Lung microvascular endothelial cell (primary cell): ENCODE measurements at places on chromosomes 3 and 15. TPM values are rescaled to one million over a fixed set of nuclear protein-coding genes. Genes with fewer than 3 reads are reported as not detected.
A peak's percentile ranks its signal among the peaks of the same experiment; 100 is the strongest.

- DNase-seq = no peak
Measured at GRCh38 chr3:63611382-63611781, 41.1 kb upstream of the SNTN start.

LOXL1 gene
- total RNA-seq = 0.20 and 1.1 TPM in 2 replicates

DNA sequence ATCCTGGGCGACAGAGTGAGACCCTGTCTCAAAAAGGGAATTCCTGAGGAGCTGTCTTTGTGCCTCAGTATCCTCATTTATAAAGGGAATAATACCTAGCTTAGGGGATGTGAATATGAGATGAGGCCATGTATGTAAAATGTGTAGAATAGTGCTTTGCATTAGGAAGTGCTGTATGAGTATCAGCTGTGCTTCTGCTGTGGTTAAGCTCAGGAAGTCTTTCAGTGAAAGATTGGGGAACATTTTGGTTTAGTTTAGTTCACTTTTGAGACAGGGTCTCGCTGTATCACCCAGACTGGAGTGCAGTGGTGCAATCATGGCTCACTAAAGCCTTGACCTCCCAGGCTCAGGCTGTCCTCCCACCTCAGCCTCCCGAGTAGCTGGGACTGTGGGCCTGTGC lies 10.6 kb downstream of the THUMPD3 start:
- DNase-seq = no peak

DNA sequence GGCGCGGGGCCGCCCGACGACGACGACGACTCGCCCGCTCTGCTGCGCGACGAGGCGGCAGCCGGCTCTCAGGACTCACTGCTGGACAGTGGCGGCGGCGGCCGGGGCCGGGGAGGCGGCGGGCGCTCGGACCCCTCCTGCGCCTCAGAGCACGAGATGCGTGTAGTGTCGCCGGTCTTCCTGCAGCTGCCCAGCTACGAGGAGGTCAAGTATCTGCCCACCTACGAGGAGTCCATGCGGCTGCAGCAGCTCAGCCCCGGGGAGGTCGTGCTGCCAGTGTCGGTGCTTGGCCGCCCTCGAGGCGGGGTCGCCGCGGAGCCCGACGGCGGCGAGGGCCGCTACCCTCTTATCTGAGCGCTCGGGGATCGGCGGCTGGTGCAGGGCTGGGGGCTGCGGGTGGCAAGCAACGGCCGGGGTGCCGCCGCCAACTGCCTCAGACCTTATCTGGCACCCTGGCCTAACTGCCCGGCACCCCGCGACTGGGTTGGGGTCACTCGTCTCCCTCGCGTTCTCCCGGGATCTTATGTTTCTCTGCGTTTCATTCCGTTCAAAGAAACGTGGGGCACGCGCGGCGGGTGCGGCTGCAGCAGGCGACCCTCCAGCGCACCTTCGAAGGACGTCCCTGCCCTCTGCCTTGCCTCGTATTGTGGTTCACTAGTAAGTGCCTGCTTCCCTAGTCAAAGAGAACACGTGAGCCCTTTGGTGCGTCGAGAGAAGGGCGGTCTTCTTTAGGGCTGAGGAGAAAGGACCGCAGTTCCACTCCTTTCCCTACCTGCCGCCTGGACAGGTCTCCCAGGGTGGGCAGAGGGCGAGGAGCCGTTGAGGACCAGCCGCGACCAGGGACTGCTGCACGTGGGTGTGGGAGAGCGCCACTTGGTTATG lies 1.0 kb downstream of the C3orf80 start:
- DNase-seq = peak; percentile 26

RGMA gene
- 0.20 and 0.22 TPM in 2 replicates for total RNA-seq

- no peak for DNase-seq
Measured at GRCh38 chr3:171598990-171599389, 138.8 kb upstream of the TNIK start.

GRCh38 chr3:52830535-52831258 lies at the start of gene ITIH4:
TSS of gene ITIH4 (minus strand) at chr3:52830672. CDS start at chr3:52830642, 30 bp downstream.
- no peak for DNase-seq

DNA sequence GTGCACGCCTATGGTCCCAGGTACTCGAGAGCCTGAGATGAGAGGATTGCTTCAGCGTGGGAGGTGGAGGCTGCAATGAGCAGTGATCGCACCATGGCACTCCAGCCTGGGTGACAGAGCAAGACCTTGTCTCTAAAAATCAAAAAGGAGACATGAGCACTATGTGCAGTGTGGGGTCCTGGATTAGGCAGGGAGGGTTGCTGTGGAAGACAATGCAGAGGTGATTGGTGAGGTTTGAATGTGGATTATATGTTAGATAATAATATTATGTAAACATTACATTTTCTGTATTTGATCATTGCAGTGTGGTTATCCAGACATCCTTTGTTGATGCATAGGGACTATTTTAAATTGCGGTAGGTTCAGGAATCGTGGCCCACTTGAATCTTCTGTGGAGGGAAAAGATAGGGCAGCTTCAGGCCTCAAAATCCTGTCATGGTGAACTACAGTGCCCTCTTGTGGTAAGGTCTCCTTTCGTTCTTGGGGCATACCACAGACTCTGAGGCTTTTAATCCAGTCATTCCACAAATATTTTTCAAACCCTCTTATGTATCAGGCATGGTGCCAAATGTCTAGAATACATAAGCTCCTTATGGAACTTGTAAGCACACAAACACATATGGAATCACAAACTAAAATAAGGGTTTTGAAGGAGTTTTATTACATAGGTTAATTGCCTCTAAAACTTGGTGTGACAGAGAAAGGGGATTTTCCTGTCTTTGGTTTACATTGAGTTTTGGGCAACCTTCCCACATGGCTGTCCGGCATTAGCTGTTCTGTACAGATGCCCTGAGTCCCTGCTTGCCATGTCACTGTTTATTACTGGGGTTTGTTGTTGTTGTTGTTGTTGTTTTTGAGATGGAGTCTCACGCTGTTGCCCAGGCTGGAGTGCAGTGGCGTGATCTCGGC lies 37.7 kb downstream of the GPD1L start:
- DNase-seq = peak; percentile 86

PPARG gene
- total RNA-seq = 42.7 and 77.8 TPM in 2 replicates

GRCh38 chr3:134056464-134056891 lies 26.8 kb upstream of the SLCO2A1 start:
- DNase-seq = no peak

PLOD2 gene
- total RNA-seq = 76.3 and 121 TPM in 2 replicates

DNA sequence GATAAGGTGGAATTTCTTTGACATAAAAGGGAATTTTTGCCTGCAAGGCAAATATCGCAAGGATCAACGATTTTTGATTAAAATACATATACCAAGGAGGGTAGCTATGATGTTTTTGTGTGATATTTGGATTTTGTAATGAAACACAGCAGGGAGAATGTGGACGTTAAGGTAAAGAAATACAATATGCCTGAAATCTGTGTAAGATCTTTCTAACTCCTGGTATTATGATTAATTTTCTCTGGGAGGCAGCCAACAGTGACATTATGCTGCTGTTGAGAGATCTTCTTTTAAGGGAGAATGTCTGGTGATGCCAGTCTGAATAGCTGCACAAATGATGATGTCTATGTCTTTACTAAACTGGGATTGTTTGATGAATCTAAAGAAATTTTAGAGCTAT lies 972.2 kb downstream of the SQOR start:
- no peak for DNase-seq

DNA sequence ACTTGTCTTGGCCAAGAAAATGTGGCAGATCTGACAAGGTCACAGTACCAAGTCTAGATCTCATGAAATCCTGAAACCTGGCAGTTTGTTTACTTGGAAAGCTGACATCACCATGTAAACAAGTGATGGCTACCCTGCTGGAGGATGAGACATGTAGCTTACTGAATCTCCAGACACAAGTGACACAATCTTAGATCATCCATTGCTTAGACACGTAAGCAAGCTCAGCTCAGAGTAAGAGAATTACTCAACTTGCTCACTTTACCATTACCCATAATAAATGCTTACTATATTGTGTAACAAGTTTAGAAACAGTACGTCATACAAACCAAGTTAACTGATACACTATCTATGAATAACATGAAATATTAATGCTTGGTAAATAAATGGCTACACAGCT lies 263.8 kb downstream of the TBC1D5 start:
- DNase-seq = no peak

TUSC7 gene
- not detected in 2 replicates for total RNA-seq

- DNase-seq = no peak
Measured at GRCh38 chr3:188472336-188472735, 318.4 kb downstream of the LPP start.

DNA sequence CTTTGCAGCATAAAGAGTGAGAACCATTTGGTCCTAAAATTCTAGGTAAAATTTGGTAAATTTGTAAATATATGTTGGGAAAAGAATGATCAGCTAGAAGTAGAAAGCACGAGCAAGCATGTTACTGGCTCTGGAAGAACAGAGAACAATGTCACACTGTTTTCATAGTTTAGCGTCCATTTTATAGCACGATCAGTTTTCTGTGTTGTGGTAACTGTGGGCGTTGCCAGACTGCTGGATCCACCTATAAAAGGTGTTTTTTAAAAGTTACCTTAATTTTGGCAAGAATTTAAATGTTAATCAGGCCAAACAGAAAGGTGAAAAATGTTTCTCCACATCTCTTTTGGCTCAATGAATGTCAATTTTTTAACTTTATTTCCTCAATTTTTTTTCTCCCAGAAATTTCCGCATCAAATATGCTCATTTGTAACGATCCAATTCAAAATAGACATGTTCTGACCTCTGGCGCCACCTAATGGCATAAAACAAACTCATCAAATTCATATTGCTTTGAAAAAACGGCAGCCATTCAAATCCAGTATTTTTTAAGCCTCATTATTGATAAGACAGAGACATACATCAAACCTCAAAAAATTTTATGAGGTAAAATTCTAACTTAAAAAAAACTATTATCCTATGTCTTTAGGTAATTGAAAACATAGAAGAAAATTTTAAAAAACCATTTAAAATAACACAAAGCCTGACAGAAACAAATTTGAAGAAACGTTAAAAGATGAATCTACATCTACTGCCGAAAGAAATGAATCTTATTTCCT lies 5.5 kb upstream of the GP5 start:
- DNase-seq = peak; percentile 86

DNA sequence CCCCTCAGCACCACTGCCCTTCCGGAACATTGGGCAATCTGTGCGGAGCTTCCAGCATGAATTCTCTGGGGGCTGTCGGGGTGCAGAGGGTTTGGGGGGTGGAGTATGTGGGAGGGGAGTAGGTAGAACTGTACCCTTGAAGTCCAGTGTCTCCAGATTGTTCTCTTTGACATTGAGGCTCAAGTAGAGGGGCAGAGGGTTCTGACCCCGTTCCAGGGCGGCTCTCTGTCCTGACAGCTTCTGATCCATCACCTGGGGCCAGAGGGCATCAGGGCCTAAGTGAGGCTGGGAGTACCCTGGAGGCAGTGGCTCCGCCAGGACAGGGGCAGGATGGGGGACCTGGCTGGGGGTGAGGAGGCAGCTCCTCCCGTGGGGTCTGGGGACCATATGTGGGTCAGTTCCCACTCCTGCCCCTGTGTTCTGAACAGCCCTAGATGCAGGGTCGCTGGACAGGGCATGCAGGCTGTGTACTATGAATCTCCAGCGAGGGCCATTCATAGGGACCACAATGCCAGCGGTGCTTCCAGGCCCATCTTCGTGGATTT lies 22.1 kb downstream of the PLA2G4D start:
- DNase-seq = no peak

ZNF774 gene
- 0.65 and 0.79 TPM in 2 replicates for total RNA-seq

HIGD2B gene
- total RNA-seq = under 0.01 TPM in 1 of 2 replicates, not detected in the other

MESP2 gene
- not detected in 2 replicates for total RNA-seq

CFAP44 gene
- total RNA-seq = 0.22 and 0.79 TPM in 2 replicates

DNA sequence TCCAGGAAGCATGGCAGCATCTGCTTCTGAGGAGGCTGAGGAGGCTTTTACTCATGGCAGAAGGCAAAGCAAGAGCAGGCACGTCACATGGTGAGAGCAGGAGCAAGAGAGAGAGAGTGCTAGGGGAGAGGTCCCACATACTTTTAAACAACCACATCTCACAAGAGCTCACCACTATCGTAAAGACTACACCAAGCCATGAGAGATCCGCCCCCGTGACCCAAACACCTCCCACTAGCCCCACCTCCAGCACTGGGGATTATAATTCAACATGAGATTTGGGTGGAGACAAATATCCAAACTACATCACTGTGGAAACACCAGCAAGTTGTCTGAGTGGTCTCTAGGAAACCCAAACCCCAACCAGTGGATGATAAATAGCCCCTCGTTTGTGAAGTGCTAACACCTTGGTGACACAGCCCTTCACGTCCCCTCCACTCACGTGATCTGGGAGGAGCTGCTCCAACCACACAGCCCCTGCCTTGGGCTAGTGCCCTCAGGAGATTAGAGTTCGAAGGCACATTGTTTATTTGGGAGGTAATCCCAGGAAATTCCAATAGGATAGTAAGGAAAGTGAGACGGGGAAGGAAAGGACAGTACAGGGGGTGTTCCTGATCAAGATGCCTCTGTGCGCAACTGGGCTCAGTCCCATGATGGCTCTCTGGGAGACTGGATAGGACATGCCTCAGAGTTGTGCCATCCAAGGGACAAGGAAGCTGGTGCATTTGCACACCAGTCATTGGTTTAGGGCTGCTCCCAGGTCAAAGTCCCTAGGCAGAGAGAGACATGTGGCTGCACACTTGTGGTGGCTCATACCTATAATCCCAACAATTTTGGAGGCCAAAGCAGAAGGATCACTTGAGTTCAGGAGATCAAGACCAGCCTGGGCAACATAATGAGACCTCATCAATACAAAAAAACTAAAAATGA lies 80.6 kb upstream of the CTNNB1 start:
- DNase-seq = no peak

DNA sequence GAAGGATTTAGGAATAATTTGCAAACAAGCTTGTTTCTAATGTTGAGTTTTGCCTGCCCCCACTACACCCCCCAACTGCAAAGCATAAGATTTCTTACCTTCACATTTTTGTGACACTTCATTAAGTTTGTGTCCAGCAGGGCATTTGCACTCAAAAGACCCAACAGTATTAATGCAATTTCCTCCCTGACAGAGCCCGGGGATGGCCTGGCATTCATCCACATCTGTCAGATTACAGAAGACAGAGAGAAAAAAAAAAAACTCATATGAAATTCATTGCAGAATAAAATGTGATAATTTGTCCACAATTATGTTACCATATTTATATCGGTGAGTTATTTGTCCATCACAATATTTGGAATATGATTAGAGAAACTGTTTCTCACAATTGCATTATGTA lies 111.5 kb downstream of the FBN1 start:
- peak; percentile 40 for DNase-seq

FRMD5 gene
- total RNA-seq = 0.99 and 1.5 TPM in 2 replicates

- peak; percentile 22 for DNase-seq
Measured at GRCh38 chr15:75347222-75348033, 589 bp downstream of the NEIL1 start.

DNA sequence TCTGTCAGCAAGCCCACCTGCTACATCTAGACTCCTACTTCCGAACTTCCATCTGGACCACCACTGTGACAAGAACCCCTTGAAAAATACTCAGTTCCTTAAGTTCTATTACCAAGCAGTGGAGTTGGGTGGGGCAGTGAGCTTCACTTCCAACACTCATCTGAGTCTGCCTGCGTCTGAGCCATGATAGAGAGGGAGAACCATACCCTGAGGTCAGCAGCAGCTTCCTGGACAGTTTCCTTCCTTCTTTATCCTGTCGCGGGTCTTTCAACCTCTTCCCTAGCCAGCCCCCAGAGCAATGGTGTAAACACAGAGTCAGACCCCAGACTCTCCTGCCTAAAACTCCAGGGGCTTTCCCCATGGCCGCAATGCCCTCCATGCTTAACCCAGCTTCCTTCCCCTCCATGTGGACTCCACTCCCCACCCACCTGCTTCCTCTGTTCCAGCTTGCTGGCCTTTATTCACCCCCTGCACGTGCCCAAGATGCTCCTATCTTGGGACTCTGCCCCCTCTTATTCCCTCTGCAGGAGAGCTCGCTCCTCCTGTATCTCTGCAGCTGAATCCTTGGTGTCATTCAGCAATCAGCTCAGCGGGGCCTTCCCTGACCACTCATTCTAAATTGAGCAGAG lies 211.2 kb downstream of the SHQ1 start:
- no peak for DNase-seq
